ENCODE measurements at places on chromosomes 1 and 21.

DNA sequence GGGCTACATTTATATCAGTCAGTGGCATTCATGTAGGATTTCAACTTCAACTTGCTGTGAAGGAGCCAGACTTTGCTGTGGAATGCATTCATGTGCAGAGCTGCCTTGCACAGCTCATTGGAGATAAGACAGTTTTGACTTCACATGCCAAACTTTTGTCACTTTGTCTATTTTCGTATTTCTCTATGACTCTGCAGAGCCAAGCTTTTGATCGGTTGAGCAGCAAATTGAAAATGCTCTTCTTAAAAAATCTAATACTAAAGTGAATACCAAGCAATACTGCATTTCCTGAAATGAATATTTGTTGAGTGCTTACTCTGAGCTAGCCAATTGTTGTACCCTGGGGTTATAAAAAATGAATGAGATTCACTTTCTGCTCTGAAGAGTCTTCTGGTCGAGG lies 388.7 kb downstream of the ST6GALNAC3 start:
- no peak for DNase-seq

DNA sequence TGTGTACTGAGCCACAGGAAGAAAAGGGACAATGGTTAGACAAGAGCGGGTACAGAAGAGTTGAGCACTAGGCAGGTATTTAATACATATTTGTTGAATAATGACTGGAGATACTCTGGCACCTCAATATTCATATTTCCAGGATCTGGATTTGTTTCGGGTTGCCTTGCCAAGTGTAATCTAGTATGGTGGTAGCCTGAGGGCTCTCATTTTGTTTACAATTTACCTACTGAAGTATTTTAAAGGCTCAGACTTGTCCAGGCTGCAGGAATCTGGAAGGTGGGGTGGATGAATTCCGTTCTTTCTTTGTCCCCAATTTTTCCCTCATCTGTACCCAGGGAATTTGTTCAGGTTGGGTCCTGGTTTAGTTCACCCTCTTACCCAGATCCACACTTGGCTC lies 95.0 kb downstream of the CACHD1 start:
- DNase-seq: no peak

DNA sequence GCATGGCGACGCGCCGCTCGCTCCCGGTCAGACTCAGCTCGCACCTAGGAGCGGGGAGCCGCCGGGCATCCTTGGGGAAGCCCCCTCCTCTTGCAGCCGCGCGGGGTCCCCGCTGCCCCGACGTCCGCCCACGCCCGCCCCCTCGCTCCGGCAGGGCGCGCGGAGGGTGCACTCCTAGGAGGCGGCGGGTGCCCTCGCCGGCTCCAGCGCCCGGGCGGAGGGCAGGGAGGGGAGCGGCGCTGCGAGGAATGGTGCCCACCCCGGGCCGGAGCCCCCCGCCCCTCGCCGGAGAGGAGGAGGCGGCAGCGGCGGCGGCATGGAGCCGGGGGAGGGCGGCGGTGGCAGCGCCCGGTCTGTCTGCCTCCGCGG lies 488 bp downstream of the FAM78B start:
- no peak for DNase-seq

DNA sequence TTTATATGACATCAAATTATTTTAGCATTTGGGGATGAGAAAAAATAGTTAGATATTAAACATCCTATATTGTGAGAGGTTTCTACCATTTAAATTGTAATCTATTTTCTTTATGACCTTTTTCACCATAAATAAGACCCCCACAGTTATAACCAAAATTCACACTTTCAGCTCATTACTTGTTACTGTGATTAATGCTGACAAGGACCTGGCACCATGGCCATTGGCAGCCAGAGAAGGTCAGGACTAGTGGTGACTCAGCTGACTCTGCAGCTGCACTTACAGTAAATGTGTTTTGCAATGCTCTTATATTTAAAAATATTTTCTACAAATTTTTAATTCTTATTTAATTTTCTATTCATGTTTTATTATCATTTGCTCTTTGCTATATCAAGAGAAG lies 133.3 kb upstream of the C1orf105 start:
- no peak for DNase-seq

- DNase-seq: no peak
Observed at GRCh38 chr21:33540711-33541104, 1.2 kb downstream of the GART start.

DNA sequence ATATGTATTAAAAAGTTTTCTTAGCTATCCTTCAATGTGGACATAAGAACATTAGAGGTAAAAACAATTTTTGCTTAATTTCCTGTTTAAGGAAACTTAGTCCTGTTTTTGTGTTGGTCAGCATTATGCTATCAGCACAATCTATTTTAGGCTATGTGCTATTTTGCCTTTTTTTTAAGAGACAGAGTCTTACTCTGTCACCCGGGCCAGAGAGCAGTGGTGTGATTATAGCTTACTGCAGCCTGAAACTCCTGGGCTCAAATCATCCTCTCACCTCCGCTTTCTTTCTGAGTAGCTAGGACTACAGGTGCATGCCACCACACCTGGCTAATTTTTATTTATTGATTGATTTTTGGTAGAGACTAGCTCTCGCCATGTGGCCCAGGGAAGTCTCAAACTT lies 199.1 kb upstream of the TMPRSS15 start:
- DNase-seq: no peak

DNA sequence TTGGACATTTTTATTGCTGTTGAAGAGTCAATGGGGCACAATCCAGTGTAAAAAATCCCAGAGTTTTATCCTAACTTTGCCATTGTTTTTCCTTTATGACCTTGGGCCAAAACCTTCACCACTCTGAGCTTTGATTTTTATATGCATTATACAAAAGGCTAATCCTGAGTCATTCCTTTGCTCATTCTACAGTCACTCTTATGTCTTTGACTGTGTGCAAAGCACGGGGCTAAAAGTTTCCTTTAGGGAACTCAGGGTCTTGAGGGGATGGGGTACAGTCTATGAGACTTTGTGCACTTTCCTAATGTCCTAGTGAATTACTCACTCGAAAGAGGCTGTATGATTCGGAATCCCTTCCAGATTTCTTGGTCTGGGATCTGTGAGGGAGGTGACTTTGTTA lies 543.2 kb upstream of the CAMK1G start:
- no peak for DNase-seq

GRCh38 chr1:223142795-223143536 lies at the start of gene TLR5:
TLR5 (minus strand) TSS chr1:223143248; CDS start chr1:223113031, 30,217 bp downstream.
- no peak for DNase-seq

DNA sequence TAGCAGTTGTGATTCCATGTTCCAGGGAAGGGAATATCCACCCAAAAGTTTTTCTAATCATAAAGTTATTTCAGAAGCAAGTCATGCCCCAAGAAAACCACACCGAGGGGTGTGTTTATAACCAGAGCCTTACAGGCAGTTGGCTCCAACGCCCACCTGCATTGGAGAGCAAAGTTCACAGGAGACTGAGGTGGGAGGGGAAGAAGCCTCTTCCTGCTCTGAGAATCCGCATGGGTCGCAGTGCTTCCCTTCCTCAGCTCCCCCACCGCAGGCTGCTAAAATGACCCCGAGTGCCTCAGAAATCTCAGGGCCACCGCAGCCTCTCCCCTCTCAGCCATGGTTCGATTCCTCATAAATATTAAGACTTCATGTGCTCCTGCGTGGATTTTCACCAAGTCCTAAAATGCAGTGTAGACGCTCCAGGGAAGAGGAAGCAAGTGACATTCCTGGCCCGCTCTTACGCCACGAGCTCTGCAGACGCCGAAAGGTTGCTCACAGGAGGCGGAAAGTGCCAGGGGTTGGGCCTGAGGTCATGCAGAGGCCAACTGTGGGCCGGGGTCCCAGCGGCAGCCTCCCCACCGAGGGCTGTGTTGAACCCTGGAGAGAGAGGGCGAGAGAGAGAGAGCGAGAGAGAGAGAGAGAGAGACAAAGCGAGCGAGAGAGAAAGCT lies 13.4 kb upstream of the SPSB1 start:
- no peak for DNase-seq

- no peak for DNase-seq
Observed at GRCh38 chr1:226678701-226679100, 60.4 kb downstream of the ITPKB start.

DNA sequence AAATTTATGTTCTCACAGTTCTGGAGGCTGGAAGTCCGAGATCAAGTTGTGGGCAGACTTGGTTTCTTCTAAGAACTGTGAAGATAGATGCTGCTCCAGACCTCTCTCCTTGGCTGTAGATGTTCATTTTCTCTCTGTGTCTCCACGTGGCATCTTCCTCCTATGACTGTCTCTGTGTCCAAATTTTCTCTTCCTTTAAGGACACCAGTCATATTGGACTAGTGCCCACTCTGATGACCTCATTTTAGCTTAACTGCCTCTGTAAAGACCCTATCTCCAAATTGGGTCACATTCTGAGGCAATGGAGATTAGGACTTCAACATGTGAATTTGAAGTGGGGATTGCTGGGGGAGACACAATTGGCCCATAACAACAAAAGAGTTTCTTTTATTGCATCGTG lies 125.3 kb upstream of the ETS2 start:
- DNase-seq: no peak

GRCh38 chr1:119286587-119287181 lies 81.9 kb upstream of the HAO2 start:
- DNase-seq: no peak

GRCh38 chr1:86915737-86916235 lies 1.4 kb downstream of the HS2ST1 start:
- no peak for DNase-seq

GRCh38 chr1:159832309-159832708 lies 5.6 kb downstream of the SLAMF8 start:
- DNase-seq: no peak
